ENCODE measurements at places on chromosomes 1 and 21. TPM values are rescaled to one million over a fixed set of nuclear protein-coding genes. Genes with fewer than 3 reads are reported as not detected.

The SPRR1A gene
- not detected for total RNA-seq

The SMIM11 gene
- total RNA-seq: 5.3 TPM

The NUP210L gene
- total RNA-seq: not detected

The ACTRT2 gene
- total RNA-seq: not detected

The SMIM1 gene
- 54.6 TPM for total RNA-seq

- no peak for DNase-seq
These were observed 6.3 kb upstream of the UBE2U start for GRCh38 chr1:64197076-64197475.

- DNase-seq: no peak
These were observed 16.0 kb downstream of the YARS1 start for GRCh38 chr1:32801096-32801715.

Measured in right atrium auricular region (tissue), 2 donors.